GM23338 (cell line): ENCODE measurements at places on chromosomes 12 and 14.

DNA sequence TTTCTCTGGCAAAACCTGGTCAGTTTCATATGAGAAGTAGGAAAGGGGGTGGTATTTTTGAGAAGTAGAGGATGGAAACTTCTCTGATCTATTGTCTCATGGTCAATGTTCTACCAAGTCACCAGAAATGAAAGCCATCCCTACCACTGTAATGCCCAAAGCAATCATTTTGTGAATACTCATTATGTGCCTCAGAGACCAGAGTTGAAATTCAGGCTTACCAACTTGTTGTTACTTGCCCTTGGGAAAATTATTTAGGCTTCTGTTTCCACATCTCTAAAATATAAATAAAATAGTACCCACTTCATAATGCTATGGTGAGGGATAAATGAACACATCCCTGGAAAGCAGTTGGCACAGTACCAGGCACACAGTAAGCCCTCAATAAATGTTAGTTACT lies 723.7 kb upstream of the TBX3 start:
- no peak for DNase-seq

DNA sequence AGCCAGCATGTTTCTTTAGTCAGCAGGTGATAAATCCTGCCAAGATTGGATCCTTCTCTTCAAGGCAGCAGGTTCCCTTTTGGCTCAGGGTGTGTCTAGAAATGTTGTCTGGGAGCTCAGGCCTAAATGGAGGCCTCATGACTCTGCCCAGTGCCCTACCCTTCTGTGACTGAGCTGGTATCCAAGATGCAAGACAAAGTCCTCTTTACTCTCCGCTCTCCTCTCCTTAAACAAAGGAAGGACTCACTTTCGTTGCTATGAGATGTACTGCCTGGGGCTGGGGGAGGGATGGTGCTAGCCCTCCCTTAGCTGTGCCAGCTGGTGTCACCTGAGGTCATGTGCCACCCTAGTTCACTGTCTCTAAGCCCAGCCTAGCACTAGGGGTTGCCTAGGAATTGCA lies 13.8 kb upstream of the TMPRSS12 start:
- DNase-seq, result no peak

- no peak for DNase-seq
Measured at GRCh38 chr12:32248441-32249140, 141.9 kb downstream of the BICD1 start.

- no peak for DNase-seq
Measured at GRCh38 chr14:68730348-68730747, 62.5 kb downstream of the ZFP36L1 start.
